ENCODE measurements at places on chromosomes 3 and 15.

DNA sequence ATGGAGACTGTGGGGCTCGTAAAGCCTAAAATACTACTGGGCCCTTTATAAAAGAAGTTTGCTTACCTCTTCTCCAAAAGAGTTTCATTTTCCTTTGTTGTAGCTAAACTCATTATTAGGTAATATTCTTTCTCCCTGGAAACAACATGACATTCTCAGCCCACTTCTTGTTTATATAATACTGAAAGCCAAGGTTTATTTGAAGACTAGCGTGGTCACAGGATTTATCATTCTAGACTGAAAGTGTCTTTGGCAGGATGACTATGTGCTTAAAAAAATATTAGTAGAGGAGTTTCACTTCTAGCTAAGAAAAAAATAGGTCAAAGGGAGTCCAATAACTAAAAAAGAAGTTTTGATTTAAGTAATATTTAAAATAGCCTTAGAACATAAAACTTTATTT lies 1085.2 kb upstream of the CADM2 start:
- no peak for DNase-seq

GRCh38 chr3:139774560-139775302 lies 97.0 kb upstream of the NMNAT3 start:
- DNase-seq = no peak

DNA sequence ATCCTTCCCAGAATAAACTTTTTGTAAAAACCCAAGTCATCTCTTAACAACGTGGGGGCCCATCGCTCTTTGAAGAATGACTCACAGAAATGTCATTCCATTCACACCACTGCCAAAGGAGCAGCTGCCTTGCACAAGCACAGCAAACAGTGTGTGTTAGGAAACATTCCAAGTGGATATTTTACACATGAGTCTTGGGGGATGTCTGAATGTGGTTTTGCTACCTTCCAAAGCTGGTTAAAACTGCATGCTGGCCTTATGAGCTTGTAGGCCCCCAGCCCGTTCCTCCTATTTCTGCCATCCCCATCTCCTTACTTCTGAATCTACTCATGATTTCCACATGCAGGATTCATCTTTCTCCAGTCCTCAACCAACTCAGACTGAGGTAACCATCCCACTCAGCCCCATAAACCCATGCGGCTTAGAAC lies 130.8 kb downstream of the CPNE4 start:
- no peak for DNase-seq

DNA sequence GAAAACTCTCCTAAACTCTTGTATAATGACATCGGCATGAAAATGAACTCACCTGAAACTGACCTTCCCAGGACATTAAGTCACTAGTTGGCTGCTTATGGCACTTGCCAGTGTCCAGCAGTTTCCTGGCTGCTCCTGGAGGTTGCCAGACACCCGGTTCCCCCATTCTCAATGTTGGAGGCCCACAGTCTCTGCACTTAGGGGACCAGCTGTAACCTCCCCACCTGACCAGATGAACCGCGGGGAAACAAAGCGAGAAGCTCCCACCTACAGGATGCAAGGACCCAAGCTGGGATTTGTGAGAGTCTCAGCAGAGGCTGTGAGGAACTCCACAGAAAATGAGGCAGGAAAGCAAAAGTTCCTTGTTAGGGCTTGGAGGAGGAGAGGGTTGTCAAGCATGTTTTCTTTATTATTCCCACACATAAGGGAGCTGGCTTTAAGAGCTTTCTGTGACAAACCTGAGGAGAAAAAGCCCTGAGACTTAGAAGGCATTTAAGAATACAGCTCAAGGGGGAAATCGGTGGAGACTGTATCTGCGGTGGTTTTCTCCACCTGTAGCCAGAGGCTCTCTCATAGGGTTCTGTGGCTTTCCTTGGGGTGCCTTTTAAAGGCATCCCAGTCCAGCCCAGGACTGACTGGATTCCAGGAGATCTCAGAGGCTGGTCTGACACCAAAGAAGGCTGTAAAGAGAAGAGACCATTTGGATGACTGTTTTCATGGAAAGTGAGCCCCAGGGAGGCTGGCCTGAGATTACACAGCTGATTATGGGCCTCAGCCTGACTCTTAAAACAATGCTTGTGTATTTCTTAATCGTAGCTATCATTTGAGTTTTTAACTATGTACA lies 4.6 kb downstream of the TPM1 start:
- no peak for DNase-seq

DNA sequence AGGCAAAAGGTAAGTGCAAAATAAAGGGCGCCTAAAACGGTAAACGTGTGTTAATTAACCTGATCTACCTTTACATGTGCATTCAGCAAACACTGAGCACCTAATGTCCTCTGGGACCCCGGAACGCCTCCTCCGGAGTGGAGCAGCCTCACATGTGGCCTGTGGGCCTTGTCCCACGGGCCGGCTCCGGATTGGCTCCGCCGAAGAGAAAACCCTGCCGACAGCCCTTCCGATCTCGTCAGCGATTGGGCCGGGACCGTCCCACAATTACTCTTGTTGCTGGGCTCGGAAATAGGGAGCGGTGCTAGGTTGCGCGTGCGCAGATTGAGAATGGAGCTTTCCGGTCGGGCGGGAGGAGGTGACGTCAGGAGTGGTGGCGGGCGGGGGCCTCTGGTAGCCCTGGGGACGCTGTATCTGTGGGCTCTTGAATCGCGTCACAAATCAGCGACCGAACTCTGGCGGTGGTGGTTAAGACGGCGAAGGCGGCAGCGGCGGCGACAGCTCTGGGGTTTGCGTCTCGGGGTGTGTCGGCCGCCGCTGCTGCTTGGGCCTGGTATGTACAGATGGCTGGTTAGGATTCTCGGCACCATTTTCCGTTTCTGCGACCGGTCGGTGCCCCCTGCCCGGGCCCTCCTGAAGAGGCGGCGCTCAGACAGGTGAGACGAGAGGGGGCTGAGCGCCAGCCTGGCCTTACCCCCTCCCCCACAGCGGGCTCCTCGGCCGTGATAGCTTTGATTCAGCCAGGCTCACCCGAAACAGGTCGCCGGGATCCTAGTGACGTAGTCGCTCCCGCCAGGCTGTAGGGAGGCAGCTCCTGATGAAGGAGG lies at the start of gene SENP2:
TSS of gene SENP2 (plus strand) at position 437 of the 827 bp plus-strand sequence. CDS start at position 556, 119 bp downstream.
- peak; percentile 99 for DNase-seq

- DNase-seq = no peak
Observed at GRCh38 chr15:39400821-39401550, 179.9 kb upstream of the THBS1 start.

GRCh38 chr15:57549935-57550334 lies 41.8 kb upstream of the MYZAP start:
- DNase-seq = no peak

DNA sequence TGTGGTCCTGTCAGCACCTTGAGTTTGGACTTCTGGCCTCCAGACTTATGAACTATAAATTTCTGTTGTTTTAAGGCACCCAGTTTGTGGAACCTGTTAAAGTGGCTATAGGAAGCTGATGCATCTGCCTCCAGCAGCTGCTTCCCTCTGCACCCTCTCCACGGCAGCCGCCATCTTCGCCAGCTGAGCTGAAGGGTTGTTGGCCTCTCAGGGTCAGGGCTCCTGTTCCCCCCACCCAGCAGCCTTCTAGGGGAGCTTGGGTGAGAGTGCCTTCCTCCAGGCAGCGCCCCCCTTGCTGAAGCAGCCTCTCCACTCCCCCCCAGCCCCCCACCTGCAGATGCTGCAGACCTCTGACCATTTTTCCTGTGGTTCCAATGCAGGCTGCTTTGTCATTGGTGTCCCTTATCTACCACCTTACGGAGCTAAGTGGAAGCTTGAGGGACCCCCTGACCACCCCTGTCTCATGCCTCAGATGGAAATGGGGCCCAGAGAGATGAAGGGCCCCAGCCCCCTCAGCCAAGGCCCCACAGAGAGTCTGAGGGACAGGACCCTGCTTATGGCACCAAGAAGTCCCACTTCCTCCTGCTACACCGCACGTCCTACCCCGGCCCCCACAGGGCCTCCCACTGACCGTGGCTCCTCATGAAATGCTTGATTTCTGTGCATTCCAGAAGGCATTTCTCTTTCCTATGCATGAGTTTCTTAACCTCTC lies 61.4 kb upstream of the TLE3 start:
- no peak for DNase-seq

DNA sequence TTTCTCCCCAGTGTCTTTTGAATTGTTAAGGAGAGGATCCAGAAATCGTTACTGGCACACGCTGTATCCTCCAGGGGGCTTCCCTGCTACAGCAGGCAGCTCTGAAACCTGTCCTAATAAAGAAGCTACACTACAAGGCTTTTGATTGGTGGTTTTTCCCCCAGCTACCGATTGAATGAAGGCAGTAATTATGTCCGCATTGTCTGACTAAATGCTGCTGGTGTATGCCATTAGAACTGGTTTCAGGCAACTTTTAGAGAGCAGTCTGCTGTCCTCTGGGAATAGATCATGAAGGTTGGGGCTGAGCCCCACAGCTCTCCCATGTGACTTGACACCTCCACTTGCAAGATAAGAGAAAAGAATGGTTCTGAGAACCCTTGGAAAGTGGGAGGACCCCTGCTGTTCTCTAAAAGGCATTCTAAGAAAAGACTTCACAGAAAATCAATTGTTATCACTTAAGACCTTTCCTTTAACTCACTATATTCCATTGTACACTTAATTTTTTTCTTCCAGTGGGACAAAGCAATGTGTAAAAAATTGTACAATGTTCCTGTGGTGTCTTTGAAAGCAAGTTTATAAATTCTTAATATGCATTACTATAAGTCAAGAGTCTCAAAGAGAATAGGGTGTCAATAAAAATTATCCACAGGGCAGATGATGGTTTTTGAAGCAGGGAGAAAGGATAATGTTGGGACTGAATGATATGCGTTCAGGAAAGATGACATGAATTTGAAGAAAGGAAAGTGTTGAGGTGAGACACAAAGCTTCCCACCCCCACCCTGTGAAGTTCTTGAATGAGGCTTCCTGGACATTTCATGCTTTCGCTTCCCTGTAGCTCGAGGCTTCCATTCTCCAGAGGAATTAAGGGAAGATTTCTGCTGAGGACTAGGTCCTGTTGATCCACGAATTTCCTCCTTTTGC lies 53.0 kb upstream of the DAZL start:
- no peak for DNase-seq

DNA sequence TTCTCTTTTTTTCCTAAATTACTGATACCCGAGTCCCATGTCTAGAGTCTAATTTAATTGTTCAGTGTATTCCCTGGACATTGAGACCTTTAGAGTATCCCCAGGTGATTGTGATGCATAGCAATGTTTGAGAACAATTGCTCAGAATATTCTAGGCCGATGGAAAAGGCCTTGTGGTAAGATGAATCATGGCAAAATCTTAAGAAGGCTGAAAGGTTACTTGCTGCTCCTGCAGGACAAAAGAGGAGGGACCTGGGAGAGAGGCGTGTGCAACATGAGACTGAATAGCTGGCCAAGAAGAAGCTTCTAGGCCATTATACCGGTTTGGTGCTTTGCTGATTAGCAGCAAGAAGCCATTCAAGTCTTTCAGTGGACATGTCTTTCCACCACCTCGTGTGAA lies 256.6 kb downstream of the ROBO2 start:
- no peak for DNase-seq
